ENCODE measurements at places on chromosomes 1 and 21.

GRCh38 chr1:68013351-68013750 lies 37.1 kb downstream of the DIRAS3 start:
- DNase-seq = no peak

GRCh38 chr1:1537626-1538250 lies 2.7 kb downstream of the TMEM240 start:
- no peak for DNase-seq

DNA sequence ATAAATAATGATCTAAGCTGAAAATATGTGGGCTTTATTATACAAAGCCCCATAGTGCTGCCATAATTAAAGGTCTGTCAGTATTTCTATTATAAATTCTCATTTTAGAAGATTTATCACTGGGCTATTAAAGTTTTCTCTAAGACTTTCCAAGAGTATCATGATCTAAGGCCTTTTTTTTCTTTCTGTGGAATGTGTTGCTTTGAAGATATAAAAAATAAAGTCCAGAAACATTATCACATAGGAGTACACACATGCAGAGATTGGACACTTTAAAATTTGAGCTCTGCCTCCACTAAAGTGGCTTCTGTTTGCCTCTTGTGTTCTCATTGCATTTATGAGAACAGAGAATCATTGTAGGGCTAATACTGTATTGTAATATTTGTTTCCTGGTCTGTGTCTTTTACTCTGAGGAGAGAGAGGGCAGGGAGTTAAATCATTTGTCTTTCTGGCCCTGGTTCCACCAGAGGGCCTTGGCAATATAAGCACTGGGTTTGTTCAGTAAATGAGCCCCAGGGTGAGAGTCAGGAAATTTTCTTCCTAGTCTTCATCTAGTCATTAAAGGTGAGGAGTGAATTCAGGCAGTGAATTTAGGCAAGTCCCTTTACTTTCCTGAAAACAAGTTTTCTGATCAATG lies 70.2 kb downstream of the NFIA start:
- no peak for DNase-seq

DNA sequence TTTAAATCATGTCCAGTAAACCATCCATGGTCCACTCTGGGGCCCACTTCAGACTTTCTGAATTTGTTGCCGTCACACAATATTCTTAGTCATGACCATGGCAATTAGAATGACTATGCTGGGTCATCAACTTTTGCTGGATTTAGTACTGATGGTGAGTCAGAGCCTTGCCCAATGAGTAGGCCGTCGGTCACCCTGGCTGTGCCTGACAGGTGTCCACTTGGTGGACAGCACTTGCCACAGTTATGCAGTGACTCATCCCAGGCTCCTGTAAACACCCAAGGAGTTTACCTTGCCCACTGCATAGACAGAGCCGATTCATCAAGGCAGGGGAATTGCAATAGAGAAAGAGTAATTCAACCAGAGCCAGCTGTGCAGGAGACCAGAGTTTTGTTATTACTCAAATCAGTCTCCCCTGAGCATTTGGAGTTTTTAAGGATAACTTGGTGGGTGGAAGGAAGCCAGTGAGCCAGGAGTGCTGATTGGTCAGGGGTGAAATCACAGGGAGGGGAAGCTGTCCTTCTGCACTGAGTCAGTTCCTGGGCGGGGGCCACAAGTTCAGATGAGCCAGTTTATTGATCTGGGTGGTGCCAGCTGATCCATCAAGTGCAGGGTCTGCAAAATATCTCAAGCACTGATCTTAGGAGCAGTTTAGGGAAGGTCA lies 333.8 kb downstream of the PTPRU start:
- peak; percentile 45 for DNase-seq

- peak; percentile 49 for DNase-seq
These were observed 5.3 kb upstream of the P3R3URF start for GRCh38 chr1:46181343-46182260.

- DNase-seq = no peak
These were observed 34.0 kb downstream of the FOXO6 start for GRCh38 chr1:41394959-41395956.

DNA sequence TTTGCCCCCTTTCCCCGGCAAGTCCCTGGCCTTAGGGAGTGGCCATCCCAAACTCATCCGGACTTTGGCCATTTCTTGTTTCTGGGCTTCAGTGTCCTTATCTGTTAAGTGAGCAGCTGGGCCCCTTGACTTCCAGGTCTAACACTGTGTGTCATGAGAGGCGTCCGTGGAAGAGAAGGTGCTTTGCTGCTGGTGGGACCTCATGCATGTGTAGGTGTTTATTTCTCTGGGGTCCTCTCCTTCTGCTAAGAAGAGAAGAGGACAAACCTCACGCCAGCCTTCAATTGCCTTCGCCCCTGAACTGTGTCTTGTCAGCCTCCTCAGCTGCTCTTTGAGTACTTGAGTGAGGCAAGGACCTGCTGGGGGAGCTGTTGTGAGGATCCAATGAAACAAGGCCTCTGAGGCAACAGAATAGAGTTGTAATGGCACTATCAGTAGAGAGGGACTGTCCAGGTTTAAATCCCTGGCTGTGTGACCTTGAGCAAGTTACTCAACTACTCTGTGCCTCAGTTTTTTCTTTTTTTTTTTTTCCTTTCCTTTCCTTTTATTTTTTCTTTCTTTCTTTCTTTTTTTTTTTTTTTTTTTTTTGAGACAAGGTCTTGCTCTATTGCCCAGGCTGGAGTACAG lies 72.5 kb downstream of the RUNX3 start:
- no peak for DNase-seq
